Gastrocnemius medialis (tissue), 4 donors: ENCODE measurements at places on chromosomes 6 and 20. TPM values are rescaled to one million over a fixed set of nuclear protein-coding genes. Genes with fewer than 3 reads are reported as not detected.

Gene SPATA25
- total RNA-seq: 4.1 TPM

Gene TAGAP
- 0.25 TPM for total RNA-seq

- no peaks in the 10 kb centered on the region for H3K27me3 ChIP-seq
- no peaks in the 10 kb centered on the region for H3K36me3 ChIP-seq
- no peak within 1 kb of the TSS for H3K27ac ChIP-seq
- peaks cover 4% of the 10 kb centered on the region for H3K4me1 ChIP-seq
- H3K4me3 ChIP-seq: no peak within 1 kb of the TSS
- DNase-seq: no peak
These were observed at the start of gene IYD for GRCh38 chr6:150368762-150369161. Gene IYD (plus strand): TSS chr6:150369012. CDS start chr6:150369032, 20 bp downstream.

- no peaks in the 10 kb centered on the region for H3K36me3 ChIP-seq
- H3K4me1 ChIP-seq: peaks cover 27% of the 10 kb centered on the region
- peak overlapping the region; percentile 71 for H3K4me3 ChIP-seq
- H3K27ac ChIP-seq: peak overlapping the region; percentile 95
- H3K27me3 ChIP-seq: peaks cover 8% of the 10 kb centered on the region
These were observed 1.3 kb downstream of the SLCO4A1 start for GRCh38 chr20:62643521-62644043.

DNA sequence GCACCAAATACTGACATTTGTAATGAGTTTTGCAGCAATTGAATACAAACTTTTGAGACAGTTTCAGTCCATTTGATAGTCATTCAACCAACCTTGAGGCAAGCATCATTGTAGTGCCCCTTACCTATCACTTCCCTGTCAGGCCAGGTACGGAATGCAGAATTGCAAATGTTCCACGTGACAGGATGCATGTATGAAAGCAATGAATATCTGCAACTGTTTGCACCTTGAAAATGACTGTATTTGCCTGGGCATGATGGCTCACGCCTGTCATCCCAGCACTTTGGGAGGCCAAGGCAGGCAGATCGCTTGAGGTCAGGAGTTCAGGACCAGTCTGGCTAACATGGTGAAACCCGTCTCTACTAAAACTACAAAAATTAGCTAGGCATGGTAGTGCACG lies 146.0 kb upstream of the SCGN start:
- no peak for DNase-seq
- H3K4me1 ChIP-seq: no peaks in the 10 kb centered on the region
- no peak overlapping the region for H3K27ac ChIP-seq
- no peaks in the 10 kb centered on the region for H3K36me3 ChIP-seq

- H3K4me3 ChIP-seq: no peak overlapping the region
- DNase-seq: no peak
- no peaks in the 10 kb centered on the region for H3K36me3 ChIP-seq
These were observed 101.4 kb upstream of the PDE7B start for GRCh38 chr6:135750081-135750480.

- no peaks in the 10 kb centered on the region for H3K27me3 ChIP-seq
- H3K4me3 ChIP-seq: no peak overlapping the region
- H3K36me3 ChIP-seq: no peaks in the 10 kb centered on the region
These were observed 15.6 kb upstream of the MRGBP start for GRCh38 chr20:62780696-62781095.

GRCh38 chr6:143507358-143508145 lies 4.0 kb downstream of the FUCA2 start:
- DNase-seq: no peak
- peaks cover 18% of the 10 kb centered on the region for H3K36me3 ChIP-seq
- H3K27ac ChIP-seq: no peak overlapping the region
- H3K4me1 ChIP-seq: peaks cover 8% of the 10 kb centered on the region
- no peak overlapping the region for H3K4me3 ChIP-seq

DNA sequence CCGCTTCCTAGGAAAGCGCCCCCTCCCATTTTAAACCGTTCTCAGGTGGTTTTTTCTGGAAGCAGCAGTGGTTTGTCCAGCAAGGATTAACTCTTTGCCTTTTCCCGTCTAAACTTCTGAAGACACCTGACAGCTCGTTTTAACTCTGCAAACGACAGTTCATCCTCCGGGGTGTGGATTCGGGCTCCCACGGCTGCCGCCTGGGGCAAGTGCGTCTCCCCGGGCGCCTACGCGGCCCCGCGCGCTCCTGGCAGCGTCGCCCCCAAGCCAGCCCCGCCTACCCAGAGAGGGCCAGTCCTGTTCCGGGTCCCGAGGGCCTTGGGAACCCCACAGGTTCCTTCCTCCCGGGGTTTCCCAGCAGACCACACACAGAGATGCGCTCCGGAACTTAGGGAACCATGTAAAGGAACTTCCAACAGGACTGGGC lies 54.4 kb downstream of the PRR18 start:
- H3K27me3 ChIP-seq: peaks cover 20% of the 10 kb centered on the region
- peaks cover 8% of the 10 kb centered on the region for H3K4me1 ChIP-seq
- no peaks in the 10 kb centered on the region for H3K36me3 ChIP-seq
- no peak for DNase-seq
- no peak overlapping the region for H3K27ac ChIP-seq

DNA sequence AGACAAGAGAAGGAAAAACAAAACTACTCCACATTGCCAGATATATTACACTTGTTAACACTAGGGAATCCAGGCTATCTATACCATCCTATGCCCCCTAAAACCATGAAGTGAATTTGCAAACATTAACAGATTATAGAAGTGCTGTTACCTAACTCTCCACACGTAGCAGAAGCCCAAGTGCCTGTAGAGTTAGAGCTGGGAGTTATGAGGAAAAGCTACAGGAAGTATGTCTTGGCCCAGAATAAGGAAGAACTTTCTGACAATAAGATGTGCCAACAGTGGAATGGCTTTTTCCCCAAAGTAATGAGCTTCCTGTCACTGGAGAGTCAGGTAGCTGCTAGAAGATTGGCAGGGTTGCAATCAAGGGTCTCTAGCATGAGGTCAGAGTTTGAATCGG lies 32.5 kb downstream of the ADGRG6 start:
- no peak for DNase-seq
- H3K27me3 ChIP-seq: no peaks in the 10 kb centered on the region
- no peak overlapping the region for H3K4me3 ChIP-seq
- no peaks in the 10 kb centered on the region for H3K4me1 ChIP-seq
- H3K36me3 ChIP-seq: no peaks in the 10 kb centered on the region
- H3K27ac ChIP-seq: no peak overlapping the region

DNA sequence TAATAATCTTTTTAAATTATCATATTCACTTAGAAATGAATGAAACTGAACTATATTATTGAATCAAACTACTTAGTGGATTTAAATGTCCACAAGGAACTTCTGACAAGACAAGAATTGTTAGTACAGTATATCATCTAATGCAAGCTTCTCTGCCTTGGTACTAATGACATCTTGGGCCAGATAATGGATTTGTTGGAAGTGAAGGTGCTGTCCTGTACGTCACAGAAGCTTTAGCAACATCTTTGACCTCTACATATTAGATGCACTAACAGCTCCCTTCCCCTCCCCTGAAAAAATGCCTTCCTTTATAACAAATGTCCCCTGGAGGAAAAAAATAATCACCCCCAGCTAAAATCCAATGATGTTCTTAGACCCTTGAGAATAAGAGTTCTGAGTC lies 695.8 kb upstream of the EYS start:
- no peaks in the 10 kb centered on the region for H3K4me1 ChIP-seq
- H3K4me3 ChIP-seq: no peak overlapping the region
- no peak for DNase-seq
- no peaks in the 10 kb centered on the region for H3K36me3 ChIP-seq
- H3K27me3 ChIP-seq: no peaks in the 10 kb centered on the region
- no peak overlapping the region for H3K27ac ChIP-seq

DNA sequence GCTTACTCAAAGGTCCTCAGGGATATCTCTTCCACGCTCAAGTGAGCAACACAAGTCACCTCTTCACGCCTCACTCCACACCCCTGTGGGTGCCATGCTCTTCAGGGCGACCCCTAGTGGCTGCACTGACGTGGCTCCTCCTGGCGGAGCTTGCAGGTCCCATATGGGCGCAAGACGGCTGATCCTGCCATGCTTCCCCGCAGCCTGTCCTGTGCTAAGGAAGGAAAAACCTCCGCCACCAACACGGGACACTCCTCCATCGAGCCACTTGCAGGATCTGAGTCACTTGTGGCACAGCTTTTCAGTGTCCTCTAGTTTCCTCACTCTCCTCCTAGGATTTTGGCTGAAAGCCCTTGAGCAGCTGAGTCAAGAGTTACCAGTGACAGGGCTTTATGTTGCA lies 90.7 kb downstream of the KHDC1L start:
- H3K4me3 ChIP-seq: no peak overlapping the region
- H3K27ac ChIP-seq: peak overlapping the region; percentile 58
- no peaks in the 10 kb centered on the region for H3K4me1 ChIP-seq
- no peaks in the 10 kb centered on the region for H3K27me3 ChIP-seq
- peak; percentile 77 for DNase-seq
- H3K36me3 ChIP-seq: no peaks in the 10 kb centered on the region

GRCh38 chr6:79180052-79180451 lies 54.4 kb downstream of the HMGN3 start:
- no peak overlapping the region for H3K27ac ChIP-seq
- H3K4me1 ChIP-seq: no peaks in the 10 kb centered on the region
- DNase-seq: no peak
- no peaks in the 10 kb centered on the region for H3K36me3 ChIP-seq
- no peak overlapping the region for H3K4me3 ChIP-seq
- no peaks in the 10 kb centered on the region for H3K27me3 ChIP-seq

DNA sequence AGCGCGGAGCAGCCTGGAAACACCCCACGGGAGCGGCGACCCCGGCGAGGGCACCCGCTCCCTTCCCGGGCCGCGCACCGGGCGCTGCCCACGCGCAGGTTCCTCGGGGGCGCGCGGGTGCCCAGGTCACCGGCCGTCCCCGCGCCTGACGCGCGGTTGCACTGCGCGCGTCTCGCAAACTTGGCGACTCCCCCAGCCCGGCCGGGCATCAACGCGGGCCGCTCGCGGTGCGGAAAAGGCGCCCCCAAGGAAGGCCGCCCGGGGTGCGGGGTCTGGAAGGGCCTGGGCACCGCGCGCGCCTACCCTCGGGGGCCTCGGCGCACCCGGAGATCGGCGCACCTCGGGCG lies 555 bp upstream of the ZBTB46 start:
- H3K4me1 ChIP-seq: peaks cover 3% of the 10 kb centered on the region
- peak overlapping the region; percentile 71 for H3K27ac ChIP-seq
- no peak for DNase-seq
- peak overlapping the region; percentile 65 for H3K4me3 ChIP-seq
- H3K27me3 ChIP-seq: no peaks in the 10 kb centered on the region

- H3K27ac ChIP-seq: no peak overlapping the region
- no peaks in the 10 kb centered on the region for H3K27me3 ChIP-seq
- no peaks in the 10 kb centered on the region for H3K4me1 ChIP-seq
- H3K36me3 ChIP-seq: no peaks in the 10 kb centered on the region
These were observed 180.8 kb upstream of the PROKR2 start for GRCh38 chr20:5497556-5497955.

- no peak overlapping the region for H3K4me3 ChIP-seq
- no peaks in the 10 kb centered on the region for H3K27me3 ChIP-seq
- H3K27ac ChIP-seq: no peak overlapping the region
- H3K4me1 ChIP-seq: no peaks in the 10 kb centered on the region
- no peak for DNase-seq
- no peaks in the 10 kb centered on the region for H3K36me3 ChIP-seq
These were observed 28.1 kb upstream of the ADTRP start for GRCh38 chr6:11806561-11807317.

GRCh38 chr20:2655331-2656116 lies 3.1 kb downstream of the NOP56 start:
- no peaks in the 10 kb centered on the region for H3K36me3 ChIP-seq
- DNase-seq: no peak
- H3K27ac ChIP-seq: no peak overlapping the region
- no peaks in the 10 kb centered on the region for H3K27me3 ChIP-seq
- no peak overlapping the region for H3K4me3 ChIP-seq
- H3K4me1 ChIP-seq: peaks cover 21% of the 10 kb centered on the region

GRCh38 chr6:142888456-142888855 lies 56.5 kb downstream of the HIVEP2 start:
- H3K27ac ChIP-seq: no peak overlapping the region
- no peak overlapping the region for H3K4me3 ChIP-seq
- peaks cover 64% of the 10 kb centered on the region for H3K4me1 ChIP-seq
- DNase-seq: no peak
- H3K27me3 ChIP-seq: no peaks in the 10 kb centered on the region

DNA sequence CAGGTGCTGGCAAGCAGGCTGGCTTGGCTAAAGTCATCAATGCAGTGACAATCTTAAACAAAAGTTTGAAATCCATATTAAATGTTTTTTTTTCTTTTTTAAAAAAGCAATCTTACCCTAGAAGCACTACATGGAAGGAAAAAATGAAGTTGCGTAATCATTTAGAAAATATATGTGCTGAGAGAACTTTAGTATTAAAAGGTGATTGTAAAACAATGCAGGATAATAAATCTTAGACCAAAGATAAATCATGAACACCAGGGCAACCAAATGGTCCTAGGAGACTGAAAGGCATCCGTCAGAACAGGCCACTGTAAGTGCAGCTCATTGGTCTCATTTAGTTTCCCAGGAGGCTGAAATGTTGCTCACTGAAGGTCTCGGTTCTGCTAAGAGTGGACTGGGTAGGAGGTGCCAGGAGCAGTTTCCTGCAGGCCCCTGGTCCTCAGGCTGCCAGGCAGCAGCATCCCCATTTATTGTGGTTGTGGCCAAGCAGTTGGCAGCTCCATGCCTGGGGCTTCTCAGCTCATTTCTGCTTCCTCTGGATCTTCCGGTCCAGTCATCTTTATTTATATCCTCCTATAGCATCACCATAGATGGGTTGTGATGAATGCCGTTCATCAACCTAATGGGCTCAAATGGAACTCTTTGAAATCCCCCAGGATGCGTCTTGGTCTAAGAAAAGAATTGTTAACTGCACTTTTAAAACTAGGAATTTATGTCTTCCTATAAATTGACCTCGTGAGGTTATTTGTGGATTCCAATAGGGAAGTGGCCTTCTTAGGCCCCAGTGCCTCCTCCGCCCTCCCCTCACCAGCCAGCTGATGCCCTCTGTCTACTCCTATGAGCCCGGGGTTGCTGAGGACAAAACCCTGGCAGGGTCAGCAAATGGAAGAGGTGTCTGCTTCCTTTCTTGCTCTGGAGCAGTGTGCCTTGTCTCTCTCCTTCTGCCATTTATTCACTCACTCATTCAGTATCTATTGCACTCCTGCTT lies 269.0 kb downstream of the UST start:
- H3K4me1 ChIP-seq: no peaks in the 10 kb centered on the region
- DNase-seq: no peak
- no peaks in the 10 kb centered on the region for H3K36me3 ChIP-seq
- H3K27me3 ChIP-seq: no peaks in the 10 kb centered on the region

- no peaks in the 10 kb centered on the region for H3K36me3 ChIP-seq
- no peaks in the 10 kb centered on the region for H3K4me1 ChIP-seq
- H3K4me3 ChIP-seq: no peak overlapping the region
- no peak for DNase-seq
- no peak overlapping the region for H3K27ac ChIP-seq
These were observed 107.4 kb downstream of the B3GAT2 start for GRCh38 chr6:70849348-70850069.
